ENCODE measurements at places on chromosomes 2 and 18.

DNA sequence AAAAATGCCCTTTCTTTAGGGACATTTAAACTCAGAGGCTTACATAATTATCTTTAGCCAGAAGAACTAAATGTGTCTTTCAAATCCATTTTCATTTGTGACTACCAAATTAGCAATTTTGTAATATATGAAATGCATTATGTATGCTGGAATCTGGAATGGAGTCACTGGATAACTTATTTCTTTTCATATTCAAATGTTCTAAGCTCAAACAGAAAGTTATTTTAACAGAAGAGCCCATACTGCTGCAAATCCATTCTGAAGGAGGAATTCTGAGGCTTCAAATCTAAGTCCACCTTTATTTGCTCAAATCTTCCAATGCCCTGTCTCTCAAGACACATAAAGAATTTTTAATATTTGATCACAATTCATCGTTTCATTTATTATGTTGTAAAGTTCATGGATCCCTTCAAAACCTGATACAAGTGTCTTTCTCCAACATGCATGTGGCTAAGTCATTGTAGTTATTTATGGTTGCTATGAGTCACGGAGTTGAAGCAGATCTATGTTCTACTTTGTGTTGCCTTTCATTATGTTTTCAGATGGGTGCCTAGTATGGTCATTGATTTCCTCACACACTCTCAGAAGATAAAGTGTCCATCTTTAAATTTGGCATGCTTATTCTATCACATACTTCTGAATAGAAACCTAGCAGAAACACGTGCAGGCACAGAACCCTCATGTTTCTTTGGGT lies 214.8 kb upstream of the GCFC2 start:
- DNase-seq = no peak

- DNase-seq = no peak
These were observed 124.0 kb downstream of the GAREM1 start for GRCh38 chr18:32346671-32347070.

GRCh38 chr18:49339146-49339545 lies 121.3 kb downstream of the DYM start:
- DNase-seq = no peak

DNA sequence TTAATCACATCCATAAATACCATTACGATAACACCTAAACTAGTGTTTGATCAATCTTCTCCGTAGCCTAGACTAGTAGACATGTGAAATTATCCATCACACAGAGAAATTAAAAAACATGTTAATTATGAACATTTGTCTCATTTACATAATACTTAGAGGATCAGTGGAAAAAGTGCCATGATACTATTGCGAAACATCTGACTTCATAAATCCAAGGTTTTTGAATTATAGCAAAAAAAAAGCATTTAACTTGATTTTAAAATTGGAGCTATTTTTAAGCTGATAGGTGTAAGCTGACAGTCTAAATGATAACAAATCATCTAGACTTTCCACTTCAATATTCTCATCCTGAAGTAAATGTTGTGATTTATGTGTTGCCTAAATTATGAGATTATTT lies 51.6 kb downstream of the CBLN2 start:
- no peak for DNase-seq

DNA sequence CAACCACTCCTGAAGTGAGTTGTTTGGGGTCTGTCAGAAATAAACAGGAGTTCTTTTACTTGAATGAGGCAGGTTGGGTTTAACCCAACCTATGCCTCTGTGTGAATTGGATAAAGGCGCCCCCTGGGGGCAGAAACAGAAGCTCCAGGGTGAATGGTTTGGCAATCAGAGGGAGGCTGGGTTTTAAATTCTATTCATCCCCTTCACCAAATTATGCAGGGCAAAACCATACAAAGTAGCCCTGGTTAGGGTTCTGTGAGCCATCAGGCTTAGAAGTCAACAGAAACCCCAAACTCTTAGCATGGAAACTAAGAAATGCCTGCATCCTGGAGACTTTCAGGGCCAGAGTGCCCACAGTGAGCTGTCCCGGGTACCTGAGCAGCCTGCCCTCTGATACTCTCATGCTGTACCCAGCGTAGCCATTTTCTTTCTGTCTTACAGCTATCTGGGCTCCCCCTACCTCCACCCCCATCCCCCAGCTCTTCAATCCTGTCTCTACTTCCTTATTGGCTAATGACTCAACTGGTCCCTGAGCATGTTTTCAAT lies 241.5 kb downstream of the ICOS start:
- peak; percentile 90 for DNase-seq

DNA sequence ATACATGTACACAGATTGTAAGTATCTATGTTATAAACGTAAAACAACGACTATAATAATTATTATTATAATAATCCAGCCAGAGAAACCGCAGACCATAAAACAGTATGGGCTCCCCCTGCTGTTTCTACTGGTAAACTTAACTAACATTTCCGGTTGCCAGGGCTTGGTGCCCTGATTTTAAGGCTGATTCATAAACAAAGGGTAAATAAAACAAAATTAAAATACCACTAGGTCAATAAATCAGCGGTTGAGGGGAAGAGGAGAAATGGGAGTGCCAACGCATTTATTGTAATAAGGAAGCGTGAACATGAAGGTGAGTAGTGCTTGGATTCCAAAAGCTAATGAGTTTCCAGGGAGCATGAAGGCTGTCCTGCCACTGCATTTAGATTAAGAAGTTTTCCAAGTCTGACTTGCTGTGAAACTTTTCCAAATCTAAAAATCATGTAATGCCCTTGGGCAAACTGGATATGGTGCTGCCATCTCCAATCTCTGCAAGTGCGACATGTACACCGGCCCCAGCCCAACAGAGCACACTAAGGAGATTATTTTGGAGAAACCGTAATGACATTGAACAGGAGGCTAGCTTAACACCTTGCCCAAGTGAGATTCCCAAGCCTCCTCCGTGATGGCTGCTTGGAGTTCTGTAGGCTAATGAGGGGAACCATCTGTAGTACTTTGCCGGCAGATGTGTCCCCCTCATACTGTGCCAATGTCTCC lies 50.7 kb upstream of the HNRNPA3 start:
- DNase-seq = no peak

- no peak for DNase-seq
These were observed 35.1 kb upstream of the MYCN start for GRCh38 chr2:15905267-15905645.

DNA sequence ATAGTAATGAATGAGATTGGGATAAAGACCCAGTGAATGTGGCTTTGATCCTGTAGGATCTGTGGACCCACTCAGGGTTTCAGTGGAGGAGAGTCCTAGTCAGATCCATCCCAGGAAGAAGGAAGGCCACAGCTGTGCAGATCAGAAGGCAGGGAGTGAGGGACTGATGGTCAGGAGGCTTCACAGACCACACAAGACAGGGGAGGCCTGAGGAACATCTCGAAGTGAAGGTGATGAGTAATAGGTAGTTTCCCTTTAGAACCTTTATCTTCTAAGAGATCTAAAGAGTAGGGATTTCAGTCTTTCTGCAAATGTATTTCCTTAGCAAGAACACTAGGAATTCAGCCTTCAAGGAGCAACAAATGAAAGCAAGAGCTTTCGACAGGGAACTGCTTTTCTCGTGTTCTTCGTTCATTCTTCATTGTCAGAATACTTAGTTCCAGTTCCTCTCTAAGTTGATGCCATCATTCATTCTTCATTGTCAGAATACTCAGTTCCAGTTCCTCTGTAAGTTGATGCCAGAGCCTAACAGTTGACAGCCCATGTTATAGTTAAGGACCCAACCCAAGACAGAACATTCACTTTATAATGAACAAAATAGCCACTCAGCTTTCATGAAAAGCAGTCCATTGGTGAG lies 150.2 kb upstream of the EPAS1 start:
- DNase-seq = peak; percentile 36

- no peak for DNase-seq
These were observed 37.4 kb upstream of the NOL4 start for GRCh38 chr18:34261865-34262780.

DNA sequence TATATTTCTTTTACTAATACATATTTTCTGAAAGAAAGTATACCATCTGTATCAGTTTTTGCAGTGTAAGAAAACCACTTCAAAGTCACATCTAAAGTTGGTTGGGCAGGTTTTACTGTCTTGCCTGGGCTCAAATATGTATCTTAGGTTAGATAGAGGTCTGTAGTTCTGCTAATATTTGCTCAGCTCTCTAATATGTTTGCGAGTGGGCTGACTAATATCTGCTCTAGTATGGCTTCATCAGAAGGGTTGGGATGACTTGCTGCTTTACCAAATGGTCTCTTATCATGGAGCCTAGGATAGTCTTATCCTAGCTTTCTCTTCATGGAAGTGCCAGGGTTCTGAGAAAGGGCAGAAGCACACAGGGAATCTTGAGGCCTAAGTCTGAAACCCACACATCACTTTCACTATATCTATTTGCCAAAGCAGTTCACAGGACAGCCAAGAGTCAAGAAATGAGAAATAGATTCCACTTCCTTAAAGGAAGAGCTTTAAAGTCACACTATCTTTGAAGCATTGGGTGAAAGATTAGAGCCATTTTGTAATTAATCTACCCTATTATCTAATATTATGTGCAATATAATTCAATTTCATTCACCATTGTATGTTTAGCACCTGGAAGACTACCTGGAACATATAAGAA lies 610.0 kb downstream of the KCNJ3 start:
- DNase-seq = no peak

DNA sequence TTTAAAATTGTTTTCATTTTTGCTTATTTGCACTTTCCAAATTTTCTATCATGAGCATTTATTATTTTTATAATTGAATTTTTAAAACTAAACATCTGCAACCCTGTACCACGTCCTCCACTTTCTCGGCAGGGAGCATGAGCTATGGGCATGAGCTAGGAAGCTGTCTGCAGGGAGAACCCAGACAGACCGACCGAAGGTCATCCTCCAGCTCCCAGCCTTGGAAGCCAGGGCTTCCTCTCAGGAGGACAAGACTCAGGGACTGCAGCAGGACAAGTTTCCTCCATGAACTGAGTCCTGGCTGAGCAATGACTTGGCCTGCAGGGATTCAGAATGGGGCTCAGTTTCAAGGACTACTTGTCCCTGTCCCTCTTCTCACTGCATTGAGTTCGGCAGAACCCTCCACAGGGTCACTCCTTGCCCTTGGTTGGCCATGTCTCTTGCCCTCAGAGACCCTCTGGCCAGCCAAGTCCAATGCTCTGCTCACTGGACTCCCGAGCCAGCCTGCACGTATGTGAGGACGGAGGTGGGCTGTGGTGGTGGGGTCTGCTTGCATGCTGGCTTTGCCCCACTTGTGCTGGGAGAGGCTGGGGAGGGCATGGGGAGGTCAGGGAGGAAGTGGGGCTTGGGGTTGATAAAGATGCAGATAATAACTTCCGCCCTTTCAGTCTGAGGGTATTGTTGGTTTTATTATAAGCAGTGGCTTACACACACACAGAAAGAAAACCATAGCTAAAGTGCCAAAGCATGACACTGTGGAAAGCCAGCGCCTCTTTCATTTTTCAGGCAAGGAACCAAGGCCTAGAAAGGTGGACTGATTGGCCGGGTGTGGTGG lies 6.6 kb downstream of the NMUR1 start:
- DNase-seq = no peak

GRCh38 chr2:226558418-226558817 lies 241.2 kb downstream of the IRS1 start:
- DNase-seq = no peak

- peak; percentile 38 for DNase-seq
These were observed 84.8 kb upstream of the RAB6C start for GRCh38 chr2:129894616-129895015.

DNA sequence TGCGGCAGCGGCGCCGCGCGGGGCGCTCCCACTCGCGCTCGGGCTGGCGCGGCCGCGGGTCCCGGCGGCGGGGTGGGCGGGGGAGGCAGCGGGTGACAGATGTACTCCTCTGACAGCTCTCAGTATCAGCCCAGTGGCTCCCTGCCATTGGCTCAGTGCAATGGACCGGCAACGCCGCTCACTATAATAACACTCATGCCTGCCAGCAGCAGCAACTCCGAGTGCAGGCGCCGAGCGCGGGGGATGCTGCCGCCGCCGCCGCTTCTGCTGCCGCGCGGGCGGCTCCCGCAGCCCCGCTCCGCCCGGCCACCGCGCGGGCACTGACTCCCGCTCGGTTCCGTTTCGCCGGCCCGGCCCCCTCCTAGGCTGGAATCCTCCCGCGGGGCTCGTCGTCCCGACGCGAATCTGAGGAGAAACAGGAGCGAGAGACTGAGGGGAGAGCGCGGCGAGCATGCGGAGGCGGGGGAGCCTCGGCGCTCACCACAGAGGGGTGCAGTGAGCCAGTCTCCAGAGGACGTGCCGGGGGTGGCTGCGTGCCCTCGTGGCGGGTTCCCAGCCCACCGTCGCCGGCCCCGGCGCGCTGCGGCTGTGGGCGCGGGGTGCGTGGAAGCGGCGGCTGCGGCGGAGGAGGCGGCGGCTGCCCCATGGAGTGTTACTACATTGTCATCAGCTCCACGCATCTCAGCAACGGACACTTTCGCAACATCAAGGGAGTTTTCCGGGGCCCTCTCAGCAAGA lies at the start of gene ZNF804A:
ZNF804A (plus strand) TSS at position 214 of the 738 bp plus-strand sequence; CDS start at position 645, 431 bp downstream.
- no peak for DNase-seq

- no peak for DNase-seq
These were observed 265.3 kb downstream of the ZEB2 start for GRCh38 chr2:144254342-144255235.

DNA sequence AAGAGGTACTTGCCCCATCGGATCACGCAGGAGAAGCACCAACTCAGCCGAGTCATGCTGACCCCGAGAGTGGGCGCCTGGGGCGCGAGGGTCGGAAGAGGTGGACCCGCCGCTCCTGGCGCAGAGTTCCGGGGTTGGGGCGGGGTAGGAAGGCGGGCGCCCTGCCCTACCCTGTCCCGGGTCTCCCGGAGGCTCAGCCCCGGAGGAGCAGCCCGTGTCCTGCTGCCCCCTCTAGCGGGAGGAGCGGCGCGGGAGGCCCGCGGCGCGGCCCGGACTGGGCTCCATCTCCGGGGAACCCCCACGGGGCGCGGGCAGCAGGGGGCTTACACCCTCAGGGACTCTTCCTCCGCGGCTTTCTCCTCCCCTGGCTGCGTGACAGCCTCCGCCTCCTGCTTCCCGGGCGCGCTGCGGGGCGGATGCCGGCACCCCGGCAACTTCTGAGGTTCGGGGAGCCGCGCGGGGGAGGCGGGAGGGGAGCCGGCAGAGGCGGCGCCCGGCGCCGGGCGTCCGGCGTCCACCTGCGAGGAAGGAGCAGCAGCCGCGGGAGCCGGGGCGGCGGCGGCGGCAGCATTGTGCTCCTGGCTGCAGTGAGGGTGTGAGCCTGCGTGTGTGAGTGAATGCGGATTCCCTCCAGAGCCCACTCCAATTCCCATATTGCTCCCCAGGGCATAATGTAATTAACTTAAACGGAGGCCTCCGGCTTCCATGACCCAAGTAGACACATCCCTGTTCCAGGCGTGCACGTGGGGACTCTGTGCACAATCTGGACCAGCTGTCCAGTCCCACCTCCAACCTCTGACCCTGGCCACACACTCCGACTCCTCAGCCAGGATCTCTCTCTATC lies 7.6 kb upstream of the TNS1 start:
- DNase-seq = peak; percentile 73

DNA sequence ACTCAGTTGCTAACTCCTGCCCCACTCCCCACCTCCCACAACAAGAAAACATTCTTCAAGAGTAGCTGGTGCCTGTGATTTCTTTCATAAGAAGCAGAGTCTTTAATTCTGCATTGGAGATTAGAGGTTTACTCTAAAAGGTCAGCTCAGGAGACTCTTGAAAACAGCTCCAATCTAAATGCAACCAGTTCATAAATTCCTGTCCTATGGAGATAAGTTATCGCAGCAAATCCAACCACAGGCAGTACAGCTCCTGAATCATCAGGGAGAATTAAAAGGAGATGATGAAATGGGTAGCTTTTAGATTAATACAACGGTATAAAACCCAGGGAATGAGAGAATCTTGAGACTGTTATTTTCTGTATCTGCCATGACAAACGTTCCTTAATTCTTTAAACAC lies 130.7 kb downstream of the SOCS6 start:
- no peak for DNase-seq
